ENCODE measurements at places on chromosomes 7 and 10.
A peak's percentile ranks its signal among the peaks of the same experiment; 100 is the strongest.

- peak; percentile 53 for DNase-seq
These were observed 104.4 kb upstream of the ZNF92 start for GRCh38 chr7:65269150-65269856.

DNA sequence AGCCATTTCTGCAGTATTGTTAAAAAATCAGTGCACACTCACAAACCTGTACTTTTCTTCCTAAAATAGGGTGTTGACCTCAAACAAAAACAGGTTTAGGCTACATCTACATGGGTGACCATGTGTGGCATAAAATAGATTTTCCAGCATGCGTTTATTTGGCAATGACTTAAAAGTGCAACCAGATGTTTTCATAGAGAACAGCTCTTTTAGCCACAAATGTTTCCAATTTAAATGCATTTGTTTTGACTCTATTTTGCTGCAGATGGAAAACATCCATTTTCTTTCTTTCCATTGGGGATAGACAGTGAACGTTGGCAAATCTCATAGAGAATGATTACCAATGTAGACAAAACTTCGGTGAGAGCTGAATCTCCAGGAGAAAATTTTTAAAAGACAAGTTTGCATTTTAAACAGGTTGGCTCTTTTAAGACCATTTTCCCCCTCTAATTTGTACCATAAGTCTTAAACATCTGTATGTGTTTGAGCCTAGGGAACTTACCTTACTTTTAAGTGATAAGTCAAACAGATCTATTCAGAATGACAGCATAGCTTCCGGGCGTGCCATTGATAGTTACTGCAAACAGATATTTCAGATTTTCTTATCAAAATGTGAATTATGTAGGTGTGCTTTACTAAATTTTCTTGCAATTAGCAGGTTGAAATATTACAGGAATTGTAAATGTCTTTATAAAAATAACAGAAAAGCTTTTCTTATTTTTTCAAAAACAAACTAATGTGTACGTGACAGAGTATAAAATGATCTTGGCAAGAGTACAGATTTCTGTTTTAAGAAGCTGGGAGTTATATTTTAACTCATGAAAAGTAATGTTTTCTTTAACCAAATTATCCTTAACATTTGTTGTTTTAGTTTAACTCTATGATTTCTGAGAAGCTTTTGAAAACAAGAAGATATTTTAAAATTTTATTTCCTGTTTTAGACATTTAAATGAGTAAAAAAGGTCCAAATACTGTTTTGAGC is 144.9 kb downstream of the HGF start:
- no peak for DNase-seq

GRCh38 chr7:5238500-5238899 is 44.2 kb upstream of the SLC29A4 start:
- DNase-seq = no peak

GRCh38 chr7:90666186-90666585 is 70.1 kb downstream of the CDK14 start:
- DNase-seq = no peak

All from NCI-H2227 treated with DMSO at 0.1 percent for 48 hours (cell line).